SW480 (cell line): ENCODE measurements at places on chromosomes 3 and 15.

- no peak for DNase-seq
Measured at GRCh38 chr3:62057339-62058047, 315.9 kb downstream of the FEZF2 start.

DNA sequence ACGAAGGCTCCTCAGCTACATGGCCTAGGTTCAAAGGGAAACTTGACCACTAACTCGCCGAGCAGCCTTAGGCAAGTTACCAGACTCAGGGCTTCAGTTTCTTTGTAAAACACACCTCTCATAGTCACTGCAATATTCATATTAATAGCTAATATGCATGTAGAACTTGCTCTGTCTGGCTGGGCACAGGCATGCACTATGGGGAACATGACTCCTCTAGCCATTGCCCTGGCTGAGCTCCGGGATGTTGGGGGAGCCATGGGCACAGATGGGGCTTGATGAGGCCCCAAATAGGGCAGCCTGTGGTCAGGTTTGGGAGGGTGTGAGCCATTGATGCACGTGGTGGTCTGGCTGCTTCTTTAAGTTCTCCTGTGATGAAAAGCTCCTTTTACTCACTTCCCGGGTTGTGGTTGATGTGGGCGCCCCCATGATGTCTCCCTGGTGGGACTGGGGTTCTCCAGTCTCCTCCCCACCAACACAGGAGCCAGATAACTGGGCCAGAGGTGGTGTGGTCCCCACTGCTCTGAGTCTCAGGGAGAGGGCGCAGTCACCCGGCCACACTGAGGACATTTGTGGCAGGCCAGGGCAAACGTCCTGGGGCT is 29.4 kb upstream of the DUSP7 start:
- DNase-seq: no peak

DNA sequence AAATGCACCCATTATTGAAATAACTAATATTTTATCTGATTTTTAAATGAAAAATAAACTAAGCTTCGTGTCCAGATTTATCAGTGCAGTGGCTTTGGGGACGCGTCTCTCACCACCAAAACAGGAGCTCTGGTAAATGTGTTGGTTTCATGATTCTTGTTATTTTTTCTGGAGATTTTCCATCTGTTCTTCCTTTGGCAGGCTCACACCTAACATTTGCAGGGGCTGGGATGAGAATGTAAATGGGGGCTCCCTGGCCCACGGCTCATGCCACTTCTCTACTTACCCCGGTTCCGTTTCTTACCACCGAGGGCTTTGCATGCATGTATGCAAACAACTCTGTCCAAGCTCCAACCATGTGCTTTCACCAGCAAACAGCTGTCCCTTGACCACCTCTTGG is 30.9 kb upstream of the CA12 start:
- DNase-seq: no peak

GRCh38 chr3:144708437-144708836 is 736.8 kb downstream of the DIPK2A start:
- DNase-seq: no peak

DNA sequence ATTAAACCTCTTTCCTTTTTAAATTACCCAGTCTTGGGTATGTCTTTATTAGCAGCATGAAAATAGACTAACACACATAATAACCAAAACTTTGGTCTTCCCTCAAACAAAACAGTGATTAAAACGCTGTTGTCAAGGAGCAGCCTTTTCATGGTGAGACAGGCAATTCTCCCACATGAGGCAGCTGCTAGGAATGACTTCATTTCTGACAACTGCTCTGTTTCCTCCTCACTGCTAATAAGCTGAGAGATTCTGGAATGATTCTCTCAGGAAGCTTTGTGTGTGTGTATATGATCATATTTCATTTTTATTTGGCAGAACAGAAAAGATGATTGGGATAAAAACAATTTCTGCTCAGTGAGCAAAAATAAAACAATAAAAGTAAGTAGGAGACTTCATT is 580.6 kb upstream of the ADAMTS9 start:
- DNase-seq: no peak

DNA sequence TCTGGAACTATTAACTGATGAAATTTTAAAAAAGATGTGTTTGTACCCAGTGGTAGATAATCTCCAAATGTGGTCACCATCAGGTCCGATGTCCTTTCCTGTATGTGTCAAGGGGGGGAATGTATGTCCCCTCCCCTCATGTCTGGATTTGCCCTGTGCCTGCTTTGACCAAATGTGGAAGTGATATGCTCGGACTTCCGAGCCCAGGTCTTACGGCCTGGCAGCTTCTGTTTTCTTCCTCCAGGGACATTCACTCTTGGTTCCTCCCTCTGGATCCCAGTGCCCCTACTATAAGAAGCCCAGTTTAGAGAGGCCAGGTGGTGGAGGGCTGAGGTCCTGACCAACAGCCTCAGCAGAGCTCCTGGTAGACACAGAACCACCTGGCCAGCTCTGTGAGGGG is 75.5 kb downstream of the CCR1 start:
- DNase-seq: no peak

- peak; percentile 33 for DNase-seq
Measured at GRCh38 chr15:24054547-24055245, 367.6 kb upstream of the NDN start.
